Astrocyte of the hippocampus (primary cell): ENCODE measurements at places on chromosomes 7 and 10.

DNA sequence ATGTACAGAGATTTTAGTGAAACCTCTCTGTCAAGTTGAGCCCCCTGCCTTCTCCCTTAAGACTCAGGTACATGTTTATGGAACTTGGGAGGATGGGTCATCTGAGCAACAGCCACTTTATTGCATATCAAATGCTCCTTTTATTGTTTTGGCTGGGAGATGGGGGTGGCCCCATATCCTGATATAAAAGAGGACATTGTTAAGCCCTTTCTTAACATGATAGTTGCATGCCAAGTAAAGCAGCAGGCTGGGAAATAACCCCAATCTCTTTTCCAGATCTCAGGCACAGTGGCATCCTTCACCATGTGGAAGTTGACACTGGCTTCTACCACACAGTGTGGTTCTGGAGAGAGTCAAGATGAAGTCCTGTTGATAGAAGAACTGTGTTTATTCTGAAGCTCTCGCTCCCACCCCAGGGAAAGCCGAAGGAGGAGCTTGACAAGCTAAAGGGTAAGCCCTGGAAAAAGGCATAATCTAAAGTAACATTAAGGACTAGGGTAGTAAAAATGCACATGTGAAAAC is 746.7 kb downstream of the SUGCT start:
- no peak for DNase-seq

DNA sequence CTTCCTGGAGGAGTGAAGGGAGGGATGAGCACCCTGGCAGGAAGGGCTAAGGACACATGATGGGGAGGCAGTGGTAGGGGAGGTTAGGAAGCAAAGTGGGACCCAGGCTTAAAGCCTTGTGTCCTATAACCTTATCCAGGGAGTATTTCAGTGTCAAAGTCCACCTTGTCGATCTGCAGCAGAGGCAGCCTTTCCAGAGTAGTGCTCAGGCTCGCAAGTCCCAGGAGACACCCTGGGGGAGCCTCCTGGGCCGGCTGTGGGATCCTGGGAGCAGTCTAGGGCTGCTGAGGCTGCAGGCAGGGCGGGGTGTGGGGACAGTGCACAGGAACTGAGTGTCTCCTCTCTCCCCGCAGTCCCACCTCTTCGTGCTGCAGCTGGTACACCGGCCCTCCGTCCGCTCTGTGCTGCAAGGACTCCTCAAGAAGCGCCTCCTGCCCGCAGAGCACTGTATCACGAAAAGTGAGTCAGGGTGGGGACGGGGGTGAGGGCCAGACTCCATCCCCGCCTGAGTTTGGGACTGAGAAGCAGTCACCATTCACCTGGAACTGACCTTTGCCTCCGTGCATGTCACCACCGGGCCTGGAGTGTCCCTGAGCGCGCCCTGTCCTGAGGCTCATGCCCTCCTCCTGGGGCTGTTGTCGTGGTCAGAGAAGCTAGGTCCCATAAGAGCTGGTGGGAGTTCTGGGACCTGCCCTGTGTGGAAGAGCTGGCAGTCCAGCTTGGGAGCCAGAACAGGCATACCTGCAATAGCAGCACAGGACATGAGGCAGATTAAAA is 45.3 kb upstream of the PPIF start:
- no peak for DNase-seq

DNA sequence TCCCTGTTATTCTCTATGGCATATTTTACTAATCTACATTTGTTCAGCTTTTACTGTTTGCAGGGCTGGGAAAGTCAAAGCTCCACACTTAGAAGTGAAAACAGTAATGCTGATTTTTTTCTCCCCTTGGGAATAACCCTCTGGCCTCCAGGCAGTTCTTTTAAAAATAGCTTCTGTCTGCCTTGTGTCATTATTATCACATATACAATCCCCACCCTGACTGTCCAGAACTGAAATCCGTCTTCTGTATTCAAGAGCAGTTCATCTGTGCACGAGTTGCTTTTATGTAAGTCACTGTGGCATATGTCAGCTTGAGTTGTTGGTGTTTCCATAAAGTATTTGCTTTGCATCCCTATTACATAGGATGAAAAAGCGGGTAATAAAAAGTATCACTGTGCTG is 1221.1 kb upstream of the CELF2 start:
- DNase-seq: no peak

DNA sequence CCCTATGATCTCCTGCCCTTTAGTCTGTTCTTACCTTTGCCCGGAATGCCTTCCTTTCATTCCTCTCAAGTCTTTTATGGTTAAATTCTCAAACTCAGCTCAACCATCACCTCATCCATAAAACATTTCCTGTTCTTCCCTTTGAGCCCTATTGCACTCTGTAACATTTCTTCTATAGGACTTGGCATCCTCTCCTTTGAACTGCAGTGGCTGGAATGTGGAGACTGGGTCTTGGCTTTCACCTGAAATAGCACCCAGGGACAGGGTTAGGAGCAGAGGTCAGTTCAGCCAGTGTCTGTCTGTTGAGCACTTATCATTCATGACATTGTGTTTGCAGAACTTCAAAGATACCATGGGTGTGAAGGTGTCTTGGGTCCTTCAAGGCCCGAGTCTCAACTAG is 7.2 kb downstream of the NFE2L3 start:
- DNase-seq: no peak

- peak; percentile 97 for DNase-seq
Observed at GRCh38 chr10:91652364-91652763, 19.5 kb upstream of the PPP1R3C start.

DNA sequence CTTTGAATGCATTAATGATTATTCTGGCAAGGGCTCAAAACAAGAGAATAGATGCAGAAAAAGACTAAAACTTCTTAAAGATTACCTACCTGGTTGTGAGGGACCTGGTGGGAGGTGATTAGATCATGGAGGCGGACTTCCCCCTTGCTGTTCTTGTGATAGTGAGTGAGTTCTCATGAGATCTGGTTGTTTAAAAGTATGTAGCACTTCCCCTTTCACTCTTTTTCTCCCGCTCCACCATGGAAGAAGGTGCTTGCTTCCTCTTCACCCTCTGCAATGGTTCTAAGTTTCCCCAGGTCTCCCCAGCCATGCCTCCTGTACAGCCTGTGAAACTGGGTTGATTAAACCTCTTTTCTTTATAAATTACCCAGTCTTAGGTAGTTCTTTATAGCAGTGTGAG is 226.6 kb downstream of the ARHGAP12 start:
- no peak for DNase-seq

- DNase-seq: peak; percentile 92
Observed at GRCh38 chr10:63666836-63667383, 145.7 kb downstream of the REEP3 start.

DNA sequence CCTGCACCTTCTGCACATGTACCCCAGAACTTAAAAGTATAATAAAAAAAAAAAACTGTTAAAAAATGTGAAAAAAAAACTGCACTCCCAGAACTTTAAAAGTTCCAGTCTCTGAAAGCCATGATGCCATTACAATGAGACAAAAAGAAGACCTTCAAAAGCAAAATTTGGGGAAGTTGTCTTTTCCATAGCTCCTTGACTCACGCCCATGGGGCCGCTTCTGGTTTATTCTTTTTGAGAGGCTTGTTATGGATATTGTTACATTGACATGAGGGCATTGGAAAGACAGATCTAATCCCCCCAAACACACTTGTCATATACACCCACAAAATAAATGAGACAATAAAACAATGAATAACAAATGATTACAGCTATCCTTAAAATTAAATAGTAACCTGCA is 798 bp downstream of the BLNK start:
- no peak for DNase-seq

GRCh38 chr7:86765931-86766330 is 122.2 kb downstream of the GRM3 start:
- no peak for DNase-seq

DNA sequence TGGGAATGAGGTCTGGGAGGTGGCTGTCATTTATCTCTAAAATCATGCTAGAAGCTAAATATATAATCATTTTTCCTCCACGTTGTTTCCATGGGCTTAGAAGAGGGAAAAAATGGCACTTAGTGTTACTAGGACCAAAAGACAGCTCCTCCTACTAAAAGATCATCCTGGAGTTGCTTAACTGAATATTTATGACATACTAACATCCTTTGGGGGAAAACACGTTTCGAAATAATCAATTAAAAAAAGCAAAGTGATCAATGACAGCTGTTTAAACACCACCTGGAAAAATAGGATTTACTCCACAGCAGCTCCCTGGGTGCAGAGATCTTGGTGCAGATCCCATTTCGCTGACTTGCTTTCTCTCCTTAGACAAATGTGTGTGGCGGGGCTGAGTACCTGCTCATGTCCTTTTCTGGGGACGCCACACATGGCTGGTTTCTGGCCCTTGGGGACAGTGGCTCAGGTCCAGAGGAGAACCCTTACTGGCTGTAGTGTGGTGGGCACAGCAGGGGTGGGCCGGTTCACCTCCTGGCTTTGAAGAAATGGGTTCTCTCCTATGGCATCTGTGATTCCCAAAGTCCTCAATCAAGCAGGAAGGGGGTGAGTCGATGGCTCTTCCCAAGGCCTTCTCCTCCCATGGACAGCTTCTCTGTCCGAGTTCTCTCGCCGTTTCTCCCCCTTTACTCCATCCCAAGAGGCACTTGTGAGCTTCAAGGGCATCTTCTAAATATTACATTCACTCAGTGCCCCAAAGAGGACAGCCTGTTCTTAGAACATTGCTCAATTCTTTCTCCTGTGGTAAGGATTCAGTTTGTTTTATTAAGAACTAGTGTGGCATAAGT is 156.4 kb upstream of the KLF14 start:
- no peak for DNase-seq

GRCh38 chr10:112678987-112679386 is 232.0 kb downstream of the VTI1A start:
- no peak for DNase-seq

DNA sequence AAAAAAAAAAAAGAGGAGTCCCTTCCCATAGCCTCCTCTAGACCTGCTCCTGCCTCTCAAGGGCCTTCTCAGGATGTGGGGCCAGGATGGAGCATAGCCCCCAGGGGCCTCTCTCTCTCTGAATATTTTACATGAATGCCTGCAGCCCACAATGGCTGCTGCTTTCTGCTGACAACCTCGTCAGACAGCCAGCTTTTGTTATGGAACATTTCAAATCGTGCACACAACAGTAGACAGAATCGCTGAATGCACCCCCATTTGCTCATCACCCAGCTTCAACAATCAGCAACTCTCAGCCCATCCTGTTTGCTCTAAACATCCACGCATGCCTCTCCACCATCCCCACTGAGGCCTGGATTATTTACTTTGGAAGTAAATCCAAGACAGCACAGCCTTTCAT is 5.4 kb downstream of the PLAC9 start:
- DNase-seq: no peak

- DNase-seq: no peak
Observed at GRCh38 chr7:65308300-65308678, 65.4 kb upstream of the ZNF92 start.

DNA sequence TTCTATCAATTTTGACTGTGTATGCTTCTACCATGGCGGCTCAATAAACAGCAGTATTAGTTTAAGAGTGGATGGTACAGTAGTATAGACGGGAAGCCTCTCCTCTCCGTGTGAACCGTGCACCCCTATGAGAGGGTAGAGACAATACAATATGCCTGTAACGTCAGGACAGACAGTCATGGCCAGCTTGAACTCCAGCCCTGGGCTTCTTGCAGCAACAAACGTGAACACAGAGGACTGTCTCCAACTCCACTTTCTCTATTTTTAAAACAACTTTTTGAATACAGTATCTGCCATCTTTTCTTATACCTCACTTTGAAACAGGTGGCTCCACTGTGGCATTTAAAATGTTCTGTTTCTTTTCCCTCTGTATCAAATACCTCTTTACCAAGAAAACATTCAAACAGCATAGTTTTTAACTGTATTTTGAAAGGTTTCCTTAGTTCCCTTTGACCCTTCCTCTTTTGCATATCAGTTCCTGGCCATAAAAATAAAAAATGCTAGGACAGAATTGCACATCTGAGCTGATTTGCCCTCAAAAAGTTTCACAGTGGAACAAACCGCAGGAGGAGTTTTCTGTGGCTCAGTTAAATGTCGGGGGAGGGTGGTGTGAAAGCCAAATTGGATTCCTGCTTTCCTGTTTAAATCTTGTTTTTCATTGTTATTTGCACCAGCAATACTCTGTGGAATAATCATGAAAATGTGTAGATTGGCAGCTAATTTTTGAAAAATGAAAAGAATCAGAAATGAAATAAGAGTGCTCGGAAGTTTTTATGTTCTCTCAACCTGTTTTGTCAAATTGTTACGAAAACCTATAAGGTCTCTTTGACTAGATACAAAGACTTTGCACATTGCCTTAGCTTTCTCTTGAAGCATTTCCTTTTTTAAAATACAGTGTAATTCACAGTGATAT is 8.0 kb downstream of the IKZF1 start:
- DNase-seq: no peak

- DNase-seq: no peak
Observed at GRCh38 chr10:124872681-124873080, 69.2 kb upstream of the ZRANB1 start.

- DNase-seq: no peak
Observed at GRCh38 chr10:132679640-132680039, 106.3 kb downstream of the NKX6-2 start.
